ENCODE measurements at places on chromosomes 2 and 18.

- no peak for DNase-seq
Measured at GRCh38 chr2:223688094-223688835, 86.1 kb upstream of the SCG2 start.

GRCh38 chr2:167732326-167732725 is 515.1 kb downstream of the STK39 start:
- no peak for DNase-seq

GRCh38 chr18:31557446-31557845 is 34.2 kb upstream of the TTR start:
- no peak for DNase-seq

DNA sequence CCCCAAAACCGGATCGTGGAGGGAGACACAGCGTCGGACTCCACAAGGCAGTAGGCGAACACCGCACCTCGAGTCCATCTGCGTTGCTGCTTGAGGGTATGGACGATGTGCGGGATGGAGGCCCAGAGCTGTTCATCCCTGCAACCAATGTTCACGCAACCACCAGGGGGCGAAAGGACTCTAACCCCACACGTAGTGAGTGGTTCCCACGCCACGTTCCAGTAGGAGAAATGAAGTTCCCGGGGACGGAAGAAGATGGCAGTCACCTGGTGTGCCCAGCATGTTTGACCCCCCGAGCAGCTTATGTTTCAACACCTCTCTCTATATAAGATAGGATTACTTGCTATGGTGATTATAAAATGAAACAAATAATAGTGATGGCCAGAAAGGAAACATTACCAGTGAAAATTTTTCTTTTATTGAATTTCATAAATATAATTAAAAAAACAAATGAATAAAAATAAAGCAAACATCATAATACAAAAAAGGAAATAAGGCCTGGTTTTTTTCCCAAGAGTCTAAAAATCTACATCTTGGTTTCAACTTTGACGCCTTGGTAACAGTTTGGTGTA is 184.3 kb downstream of the SH3BP4 start:
- DNase-seq: no peak

GRCh38 chr2:219560037-219560892 is 11.1 kb downstream of the OBSL1 start:
- DNase-seq: no peak

- no peak for DNase-seq
Measured at GRCh38 chr2:237682856-237683670, 55.7 kb downstream of the LRRFIP1 start.
